Posterior vena cava (tissue), 2 donors: ENCODE measurements at places on chromosomes 12 and 14. TPM values are rescaled to one million over a fixed set of nuclear protein-coding genes. Genes with fewer than 3 reads are reported as not detected.

DNAJC22 gene
- 0.05 TPM for total RNA-seq

TMEM233 gene
- total RNA-seq, result 0.90 TPM

RNF212B gene
- not detected for total RNA-seq

GRCh38 chr12:43964961-43965360, 129.1 kb downstream of the TMEM117 start:
- DNase-seq, result no peak

DNA sequence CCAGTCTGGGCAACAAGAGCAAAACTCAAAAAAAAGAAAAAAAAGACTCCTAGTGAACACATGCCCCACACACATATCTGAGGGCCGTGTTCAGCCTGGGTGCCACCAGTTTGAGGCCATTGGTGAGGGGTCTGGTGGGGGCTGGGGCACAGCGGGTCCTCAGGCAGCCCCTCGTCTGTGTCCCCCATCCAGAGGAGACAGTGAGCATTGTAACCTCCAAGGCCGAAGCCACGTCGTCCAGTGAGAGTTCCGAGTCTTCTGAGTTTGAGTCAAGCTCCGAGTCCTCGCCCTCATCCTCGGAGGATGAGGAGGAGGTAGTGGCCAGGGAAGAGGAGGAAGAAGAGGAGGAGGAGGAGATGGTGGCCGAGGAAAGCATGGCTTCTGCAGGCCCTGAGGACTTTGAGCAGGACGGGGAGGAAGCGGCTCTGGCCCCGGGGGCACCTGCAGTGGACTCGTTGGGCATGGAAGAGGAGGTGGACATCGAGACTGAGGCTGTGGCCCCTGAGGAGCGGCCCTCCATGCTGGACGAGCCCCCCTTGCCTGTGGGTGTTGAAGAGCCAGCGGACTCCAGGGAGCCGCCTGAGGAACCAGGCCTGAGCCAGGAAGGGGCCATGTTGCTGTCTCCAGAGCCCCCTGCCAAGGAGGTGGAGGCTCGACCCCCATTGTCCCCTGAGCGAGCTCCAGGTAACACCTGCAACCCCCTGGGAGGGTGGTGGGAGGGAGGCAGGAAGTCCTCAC, 15.6 kb downstream of the SETD1B start:
- DNase-seq, result no peak
